ENCODE measurements at places on chromosomes 7 and 10.

DNA sequence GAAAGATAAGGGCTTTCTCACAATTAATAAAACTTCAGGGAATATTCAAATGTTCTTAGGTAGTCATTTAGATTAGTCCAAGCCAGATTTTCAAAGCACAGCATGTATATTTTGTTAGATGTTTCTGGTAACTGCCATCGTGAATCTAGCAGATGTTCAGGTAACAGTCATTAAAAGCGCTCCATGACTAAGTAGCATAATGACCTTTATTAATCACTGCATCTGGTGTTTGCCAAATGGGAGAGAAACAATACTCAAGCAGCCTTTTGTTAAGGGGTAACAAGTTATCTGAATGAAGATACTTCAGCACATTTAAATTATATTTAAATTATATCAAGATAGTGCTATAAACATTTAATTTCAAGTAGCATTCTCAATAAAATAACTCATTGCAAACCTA, 47.5 kb downstream of the USP6NL start:
- DNase-seq = no peak

- DNase-seq = no peak
Measured at GRCh38 chr7:51213618-51214017, 103.0 kb downstream of the COBL start.

- DNase-seq = no peak
Measured at GRCh38 chr10:12377658-12378290, 28.4 kb downstream of the CAMK1D start.

GRCh38 chr7:17651863-17652385, 288.4 kb downstream of the SNX13 start:
- no peak for DNase-seq

DNA sequence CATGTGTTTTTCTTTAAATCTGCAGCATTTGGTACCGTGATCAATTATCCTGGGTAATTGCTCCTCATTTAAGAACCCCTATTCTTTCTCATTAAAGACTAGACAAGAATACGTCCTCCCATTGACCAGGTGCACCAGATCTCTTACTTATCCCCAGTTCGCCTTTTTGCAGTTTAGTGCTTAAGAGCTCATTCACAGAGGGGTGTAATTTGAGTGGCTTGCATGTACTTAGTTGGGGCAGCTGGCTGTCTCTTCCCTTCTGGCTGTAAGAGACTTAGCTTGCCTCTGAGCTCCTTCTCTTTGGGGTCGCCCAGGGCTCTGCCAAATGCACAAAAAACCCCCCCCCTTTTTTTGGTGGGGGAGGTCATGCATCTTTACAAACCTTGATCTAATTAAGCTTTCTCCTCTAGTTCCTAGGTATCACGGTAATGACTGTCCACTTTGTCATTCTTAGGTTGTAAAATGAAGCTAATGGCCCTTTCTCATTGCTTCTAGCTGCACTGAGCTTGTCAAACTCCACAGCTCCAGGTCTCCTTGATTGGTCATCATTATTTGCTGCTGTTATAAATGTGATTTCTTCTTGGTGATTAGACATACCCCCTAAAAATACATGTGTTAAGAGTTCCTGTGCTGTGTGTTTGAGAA, 26.3 kb downstream of the GAD2 start:
- no peak for DNase-seq

GRCh38 chr10:78286186-78286585, 252.5 kb downstream of the RPS24 start:
- no peak for DNase-seq

DNA sequence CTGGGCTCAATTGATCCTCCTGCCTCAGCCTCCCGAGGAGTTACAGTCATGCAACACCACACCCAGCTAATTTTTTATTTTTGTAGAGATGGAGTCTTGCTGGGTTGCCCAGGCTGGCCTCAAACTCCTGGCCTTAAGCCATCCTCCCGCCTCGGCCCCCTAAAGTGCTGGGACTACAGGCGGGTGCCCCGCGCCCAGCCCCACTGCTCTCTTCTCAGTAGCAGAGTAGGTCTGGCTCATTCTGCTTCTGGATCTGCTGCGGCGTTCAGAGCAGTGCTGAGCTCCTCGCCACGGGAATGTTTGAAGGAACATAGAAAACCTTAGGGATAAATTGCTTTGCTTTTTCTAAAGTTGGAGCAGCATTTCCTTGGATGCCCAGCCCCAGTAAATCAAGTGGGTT, 27.4 kb downstream of the WIPI2 start:
- DNase-seq = no peak

DNA sequence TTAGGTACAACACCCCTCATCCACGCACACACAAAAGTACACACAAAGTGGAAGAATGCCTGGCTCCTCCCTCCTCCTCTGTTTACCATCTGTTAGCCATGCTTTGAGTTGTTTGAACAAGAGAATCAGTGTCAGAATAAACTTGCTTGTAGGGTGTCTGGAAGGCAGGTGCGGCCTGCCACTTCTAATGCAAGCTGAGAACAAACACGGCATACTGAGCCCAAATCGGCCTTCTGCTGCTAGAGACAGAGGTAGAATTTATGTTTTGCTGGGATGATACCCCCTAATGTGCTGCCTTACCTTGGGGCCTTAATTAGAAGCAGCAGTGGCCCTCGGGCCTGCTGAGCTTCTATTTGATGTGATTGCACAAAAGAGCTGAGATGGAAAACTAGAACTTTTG, 24.9 kb upstream of the FAM180A start:
- no peak for DNase-seq

DNA sequence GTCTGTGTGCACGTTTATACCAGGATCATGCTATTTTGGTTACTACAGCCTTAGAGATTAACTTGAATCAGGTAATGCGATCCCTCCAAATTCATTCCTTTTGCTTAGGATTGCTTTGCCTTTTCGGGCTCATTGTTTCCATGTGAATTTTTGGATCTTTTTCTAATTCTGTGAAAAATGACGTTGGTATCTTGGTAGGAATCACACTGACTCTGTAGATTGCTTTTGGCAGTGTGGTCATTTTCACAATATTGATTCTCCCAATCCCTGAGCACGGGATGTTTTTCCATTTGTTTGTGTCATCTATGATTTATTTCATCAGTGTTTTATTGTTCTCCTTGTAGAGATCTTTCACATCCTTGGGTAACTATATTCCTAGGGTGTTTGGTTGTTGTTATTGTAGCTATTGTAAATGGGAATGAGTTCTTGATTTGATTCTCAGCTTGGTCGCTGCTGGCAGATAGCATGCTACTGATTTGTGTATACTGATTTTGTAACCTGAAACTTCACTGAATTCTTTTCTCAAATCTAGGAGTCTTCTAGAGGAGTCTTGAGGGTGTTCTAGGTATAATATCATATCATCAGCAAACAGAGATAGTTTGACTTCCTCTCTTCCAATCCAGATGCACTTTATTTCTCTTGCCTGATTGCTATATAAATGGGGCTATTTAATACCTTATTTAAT, 18.2 kb downstream of the SNX8 start:
- no peak for DNase-seq

DNA sequence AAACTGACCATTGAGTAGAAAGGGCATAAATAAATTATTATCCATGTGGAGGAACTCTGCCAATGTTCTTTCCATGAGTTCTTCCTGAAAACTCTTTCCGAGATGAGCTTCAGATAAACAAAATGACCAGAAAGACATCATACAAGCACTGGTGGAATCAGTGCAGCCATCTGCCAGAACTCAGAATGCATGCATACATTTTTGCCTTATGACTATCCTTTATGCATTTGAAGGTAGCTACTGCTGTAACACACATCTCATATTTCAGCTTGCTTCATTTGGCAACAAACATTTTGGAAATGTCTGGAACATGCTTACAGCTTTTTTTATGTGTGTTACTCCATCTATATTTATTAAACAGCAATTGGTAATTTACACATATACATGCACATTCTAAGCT, 448.9 kb downstream of the PLXDC2 start:
- DNase-seq = no peak

GRCh38 chr7:14579971-14580370, 322.6 kb downstream of the DGKB start:
- no peak for DNase-seq

DNA sequence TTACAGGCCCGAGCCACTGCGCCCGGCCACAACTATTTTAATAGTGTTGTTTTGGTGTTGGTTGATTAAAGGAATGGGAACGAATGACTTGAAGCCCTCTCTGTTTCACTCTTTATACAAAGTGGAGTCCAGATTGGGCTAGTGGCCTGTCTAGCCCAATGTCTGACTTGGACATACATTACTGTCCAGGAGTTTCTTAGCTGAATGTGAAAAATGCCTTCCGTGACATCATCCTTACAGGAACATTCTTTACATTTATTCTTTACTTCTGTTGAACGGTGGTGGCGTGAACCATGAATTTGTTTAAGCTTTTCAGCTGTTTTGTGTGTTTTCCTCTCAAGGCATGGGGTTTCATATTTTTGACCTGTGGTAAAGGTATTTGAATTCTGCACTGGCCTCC, 67.9 kb downstream of the DAGLB start:
- DNase-seq = no peak

DNA sequence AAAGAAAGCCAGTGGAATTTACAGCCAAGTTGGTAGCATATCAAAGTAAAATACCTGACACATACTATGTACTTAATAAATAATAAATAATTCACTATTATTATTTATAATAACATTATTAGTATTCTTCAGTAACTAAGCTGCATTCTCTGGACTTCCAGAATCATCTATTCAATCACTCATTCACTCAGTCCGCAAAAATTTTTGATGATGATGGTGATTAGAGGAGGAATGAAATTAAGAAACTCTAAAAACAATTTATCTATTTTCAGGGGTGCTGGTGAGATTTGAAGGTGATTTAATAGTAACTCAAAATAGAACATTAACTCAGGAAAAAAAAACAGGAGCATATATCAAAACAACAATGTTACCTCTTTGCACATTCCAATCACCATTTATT, 3.2 kb upstream of the LIPN start:
- no peak for DNase-seq

DNA sequence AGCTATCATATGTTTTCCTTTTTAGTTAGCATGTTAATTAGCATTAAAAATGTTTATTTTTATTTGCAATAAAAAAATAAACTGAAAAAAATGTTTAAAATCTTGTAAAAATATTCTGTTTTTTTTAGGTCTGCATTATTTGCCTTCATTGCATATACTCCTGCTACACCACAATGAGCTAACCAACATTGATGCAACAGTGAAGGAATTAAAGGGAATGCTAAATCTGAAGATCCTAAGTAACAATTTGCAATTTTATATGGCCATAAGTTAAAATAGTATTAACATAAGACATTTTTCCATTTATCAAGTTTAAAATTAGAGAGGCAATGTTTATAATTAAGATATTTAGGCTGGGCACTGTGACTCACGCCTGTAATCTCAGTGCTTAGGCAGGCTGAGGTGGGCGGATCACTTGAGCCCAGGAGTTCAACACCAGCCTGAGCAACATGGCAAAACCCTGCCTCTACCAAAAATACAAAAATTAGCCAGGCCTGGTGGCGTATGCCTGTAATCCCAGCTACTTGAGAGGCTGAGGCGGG, 32.2 kb downstream of the LRRC72 start:
- no peak for DNase-seq

DNA sequence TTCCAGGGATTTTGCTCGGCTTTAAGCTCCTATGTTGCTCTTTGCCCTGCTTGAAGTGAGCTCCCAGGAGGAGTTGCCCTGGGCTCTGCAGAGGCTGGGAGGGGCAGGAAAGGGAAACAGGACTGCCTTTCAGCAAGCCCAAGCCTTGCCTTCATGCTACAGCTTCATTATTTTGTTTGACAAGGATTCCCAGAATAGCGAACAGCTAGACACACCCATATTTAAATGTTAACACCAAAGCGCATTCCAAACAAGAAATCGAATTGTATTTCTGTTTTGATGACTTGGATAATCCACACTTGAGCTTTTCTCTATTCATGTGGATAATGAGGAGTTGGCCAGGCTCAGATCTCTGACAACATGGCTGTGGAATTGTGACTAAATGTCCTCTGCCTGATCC, 6.3 kb downstream of the KIAA1217 start:
- no peak for DNase-seq

GRCh38 chr10:80772596-80772995, 234.9 kb downstream of the SH2D4B start:
- DNase-seq = no peak

DNA sequence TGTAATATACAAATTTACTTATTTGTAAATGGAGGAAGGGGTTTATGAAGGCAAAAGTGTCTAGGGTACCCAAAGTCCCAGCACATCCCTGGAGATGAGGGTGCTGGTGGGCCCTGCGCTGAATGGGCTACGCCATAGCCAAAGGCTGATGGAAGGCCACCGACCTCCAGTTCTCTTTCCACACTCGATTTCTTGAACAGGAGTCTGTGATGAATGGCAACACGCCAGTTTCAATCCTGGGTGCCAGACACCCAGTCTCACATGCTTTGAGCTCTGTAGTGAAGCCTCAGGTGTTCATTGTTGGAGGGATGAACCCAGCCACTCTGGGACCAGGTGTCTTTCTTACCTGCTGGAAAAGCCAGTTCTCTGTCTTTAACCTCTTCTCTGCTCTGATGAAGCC, 752 bp downstream of the LRMDA start:
- DNase-seq = no peak

- no peak for DNase-seq
Measured at GRCh38 chr7:27677912-27678612, 15.4 kb upstream of the HIBADH start.

DNA sequence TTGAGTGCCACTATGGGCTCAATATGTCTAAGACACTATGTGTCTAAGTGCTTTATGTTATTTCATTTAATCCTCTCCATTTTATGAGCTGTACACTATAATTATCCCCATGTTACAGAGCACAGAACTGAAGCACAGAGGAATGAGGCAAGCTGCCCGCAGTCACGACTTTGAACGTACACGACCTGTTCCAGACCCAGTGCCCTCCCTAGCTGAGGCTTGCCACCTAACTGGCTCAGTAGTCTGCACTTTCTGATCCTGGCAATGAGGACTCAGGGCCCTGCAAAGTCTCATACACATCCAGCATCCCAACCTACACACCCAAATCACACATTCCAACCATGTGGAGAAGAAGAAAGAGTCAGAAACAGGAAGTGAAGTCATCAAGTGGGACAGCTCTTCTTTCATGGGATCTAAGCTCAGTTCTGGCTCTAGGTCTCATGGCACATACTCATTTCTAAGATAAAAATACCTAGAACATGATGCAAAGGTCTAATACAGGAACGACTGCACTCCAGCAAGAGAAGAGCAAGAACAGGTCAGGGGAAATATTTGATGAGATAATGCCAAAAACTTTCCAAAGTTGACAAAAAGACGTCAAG, 42.4 kb upstream of the DDC start:
- no peak for DNase-seq

- no peak for DNase-seq
Measured at GRCh38 chr7:27901028-27901760, 161.2 kb downstream of the TAX1BP1 start.

DNA sequence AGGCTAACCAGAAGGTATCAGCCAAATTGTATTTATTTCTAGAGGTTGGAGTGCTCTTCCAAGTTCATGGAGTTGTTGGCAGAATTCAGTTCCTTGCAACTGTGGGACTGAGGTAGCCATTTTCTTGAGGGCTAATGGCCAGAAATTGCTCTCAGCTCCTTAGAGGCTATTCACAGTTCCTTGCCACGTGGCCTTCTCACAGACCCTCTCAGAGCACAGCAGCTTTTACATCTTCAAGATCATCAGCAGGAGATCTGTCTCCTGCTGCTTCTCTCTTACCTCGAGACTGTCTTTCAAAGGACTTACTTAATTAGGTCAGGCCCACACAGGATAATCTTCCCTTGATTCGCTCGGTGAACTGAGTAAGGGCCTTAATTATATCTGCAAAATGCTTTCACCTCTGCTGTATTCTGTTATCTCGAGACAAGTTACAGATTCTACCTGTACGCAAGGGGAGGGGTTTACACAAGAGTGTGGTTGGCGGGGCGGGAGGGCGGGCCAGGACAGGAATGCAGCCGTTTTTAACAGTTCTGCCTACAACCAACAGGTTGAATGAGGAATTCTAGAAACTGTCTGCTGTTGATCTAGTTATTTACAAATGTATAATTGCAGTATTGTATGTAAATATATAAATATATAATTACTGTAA, 15.0 kb downstream of the MIOS start:
- no peak for DNase-seq

Data from anterior cingulate cortex (tissue), 58 donors.